ENCODE measurements at places on chromosomes 5 and 9. TPM values are rescaled to one million over a fixed set of nuclear protein-coding genes. Genes with fewer than 3 reads are reported as not detected.

Gene SLCO6A1
- total RNA-seq = not detected

Gene INSL4
- not detected for total RNA-seq

Gene EIF4E1B
- total RNA-seq = not detected

Gene PCDHB16
- total RNA-seq = 0.81 TPM

Gene WWC1
- total RNA-seq = 3.6 TPM

Gene SLC6A19
- not detected for total RNA-seq
